Stimulated activated CD4-positive, alpha-beta T cell treated with anti-CD3 and anti-CD28 coated beads, TNF-alpha, amount 100 ng/mL, for 48 hours (primary cell): ENCODE measurements at places on chromosomes 4 and X.

DNA sequence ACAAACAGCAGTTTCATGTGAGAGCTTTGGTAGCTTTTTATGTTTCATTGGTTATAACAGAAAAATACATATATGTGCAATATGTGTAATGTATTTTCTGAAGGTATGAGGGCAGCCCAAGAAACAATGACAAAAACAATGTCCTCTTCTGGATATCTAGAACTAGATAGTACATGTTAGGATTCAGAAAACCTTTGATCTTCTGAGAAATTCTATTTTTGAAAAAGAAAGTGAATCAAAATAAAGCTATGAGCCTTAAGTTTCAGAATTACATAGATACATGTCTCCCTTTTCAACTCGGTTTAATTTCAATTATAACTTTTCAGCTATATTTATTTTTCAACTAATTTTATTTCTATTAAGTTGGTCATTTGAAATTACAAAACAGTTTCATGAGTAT is 131.9 kb downstream of the REELD1 start:
- no peak for DNase-seq

GRCh38 chr4:26574563-26574962 is 9.3 kb upstream of the TBC1D19 start:
- DNase-seq, result no peak

DNA sequence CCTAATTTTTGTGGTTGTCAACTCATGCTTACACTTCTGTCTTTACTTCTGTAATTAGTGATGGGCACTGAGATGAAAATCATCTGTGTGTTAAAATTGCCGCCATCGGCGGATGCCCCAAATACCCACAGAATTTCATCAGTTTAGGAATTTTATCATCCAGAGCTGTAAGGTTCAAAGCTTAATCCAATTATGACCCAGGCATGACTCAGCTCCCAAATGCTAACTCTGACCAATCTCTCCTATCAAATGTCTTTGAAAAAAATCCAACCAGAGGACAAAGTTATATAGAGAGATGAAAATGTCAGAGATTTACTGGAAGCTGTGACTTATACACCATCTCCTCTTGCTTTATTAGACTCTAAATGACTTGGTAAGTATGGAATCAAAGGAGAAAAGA is 1048.7 kb upstream of the PRKX start:
- no peak for DNase-seq

GRCh38 chr4:130985371-130985770 is 1889.4 kb downstream of the C4orf33 start:
- DNase-seq, result no peak

GRCh38 chrX:3962511-3963311 is 249.3 kb upstream of the PRKX start:
- DNase-seq, result no peak

DNA sequence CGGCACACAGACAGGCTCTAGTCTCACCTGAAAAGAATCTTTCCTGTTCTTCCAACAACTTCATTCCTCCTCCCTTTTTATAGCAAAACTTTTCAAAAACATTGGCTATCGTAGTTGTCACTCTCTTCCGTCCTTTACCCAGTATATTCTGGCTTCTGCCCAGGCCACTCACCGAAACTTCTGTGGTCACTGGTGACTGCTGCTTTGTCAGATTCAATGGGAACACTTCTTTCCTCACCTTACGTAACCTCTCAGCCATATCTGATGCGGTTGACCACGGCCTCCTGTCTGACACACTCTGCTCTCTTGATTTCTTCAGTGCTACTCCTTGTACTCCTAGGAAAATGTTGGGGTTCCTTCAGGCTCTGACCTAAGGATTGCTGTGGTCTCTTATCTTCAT is 9.2 kb upstream of the RNF150 start:
- no peak for DNase-seq

DNA sequence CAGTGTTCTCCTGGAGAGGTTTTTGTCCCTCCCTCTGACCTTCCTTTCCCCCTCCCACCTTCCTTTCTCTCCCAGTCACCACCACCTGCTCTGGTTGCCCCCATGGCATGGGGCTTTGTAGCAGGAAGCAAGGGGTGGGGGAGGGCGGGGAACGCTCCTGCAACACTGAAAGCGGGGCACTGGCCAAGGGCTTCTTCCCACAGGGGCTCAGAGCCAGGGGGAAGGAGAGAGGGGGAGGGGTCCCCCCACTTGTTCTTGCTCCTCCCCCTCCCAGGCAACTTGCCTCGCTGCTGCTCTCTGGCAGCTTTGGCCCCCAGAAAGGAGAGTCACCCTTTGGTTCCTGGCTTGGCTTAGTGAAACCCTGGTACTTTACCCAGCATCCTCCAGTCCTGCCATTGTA is 48.4 kb downstream of the BCORL1 start:
- no peak for DNase-seq

GRCh38 chr4:46124773-46125413 is 1.0 kb upstream of the GABRG1 start:
- no peak for DNase-seq

DNA sequence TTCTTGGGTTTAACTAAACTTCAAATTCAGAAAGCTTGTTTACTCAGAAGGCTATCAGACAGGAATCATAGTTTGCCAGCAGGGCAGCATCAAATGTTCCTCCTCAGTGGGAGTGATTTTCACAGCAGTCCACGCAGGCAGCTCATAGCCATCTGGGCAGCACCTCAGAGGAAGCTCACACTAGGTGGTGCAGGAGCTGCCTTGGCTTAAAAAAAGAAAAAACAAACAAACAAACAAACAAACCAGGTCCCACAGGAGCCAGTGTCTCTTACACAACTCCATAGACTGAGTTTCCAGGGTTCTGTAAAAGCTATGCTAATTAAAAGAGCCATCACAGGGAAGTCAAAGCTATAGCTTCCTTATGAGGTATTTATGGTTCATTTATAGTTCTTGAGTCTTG is 10.5 kb upstream of the KLHL5 start:
- DNase-seq, result no peak

GRCh38 chrX:57669961-57670360 is 10.1 kb downstream of the NLRP2B start:
- no peak for DNase-seq

GRCh38 chr4:124710911-124711310 is 1.6 kb downstream of the ANKRD50 start:
- DNase-seq, result no peak

- peak; percentile 14 for DNase-seq
Observed at GRCh38 chrX:73214426-73215094, at the start of gene NAP1L2. NAP1L2 (minus strand) TSS chrX:73214851; CDS start chrX:73214492, 359 bp downstream.

GRCh38 chr4:173294444-173294843 is 39.7 kb downstream of the HMGB2 start:
- no peak for DNase-seq

DNA sequence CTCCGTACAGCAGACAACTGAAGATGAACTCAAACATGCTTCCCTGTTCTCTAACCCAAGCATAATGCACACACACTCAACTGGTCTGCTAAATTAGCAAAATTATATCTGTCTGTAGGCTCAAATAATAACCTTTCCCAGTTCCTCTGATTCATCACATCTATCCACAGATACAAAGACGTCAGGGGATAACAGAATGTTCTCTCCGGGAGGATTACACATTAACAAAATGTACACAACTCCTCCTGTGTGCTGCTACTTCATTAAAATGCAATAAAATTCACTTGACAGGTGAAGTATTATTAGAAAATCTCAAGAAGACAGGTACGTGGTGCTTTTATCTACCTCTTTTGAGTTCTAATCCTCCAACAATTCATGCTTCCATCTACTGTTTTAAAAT is 57.4 kb downstream of the FAT1 start:
- no peak for DNase-seq

DNA sequence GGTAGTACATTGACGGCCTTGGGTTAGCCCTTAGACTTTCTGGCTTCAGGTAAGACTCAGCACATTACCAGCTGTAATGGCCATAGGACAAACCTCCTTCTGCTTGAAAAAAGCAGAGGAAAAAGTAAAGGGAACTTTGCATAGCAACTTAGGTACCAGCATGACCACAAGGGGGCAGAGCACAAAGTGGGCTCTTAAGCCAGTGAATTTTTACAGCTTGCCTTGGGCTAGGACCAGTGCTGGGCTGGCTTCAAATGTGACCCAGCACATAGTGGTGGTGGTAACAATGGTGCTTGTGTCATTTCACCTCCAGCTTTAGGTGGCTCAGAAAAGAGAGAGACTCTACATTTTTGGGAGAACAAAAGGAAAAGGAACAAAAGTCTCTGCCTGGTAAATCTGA is 66.1 kb downstream of the KLHL4 start:
- peak; percentile 5 for DNase-seq

GRCh38 chr4:113636877-113637276 is 124.7 kb downstream of the CAMK2D start:
- no peak for DNase-seq

GRCh38 chr4:150131581-150132228 is 53.5 kb downstream of the DCLK2 start:
- no peak for DNase-seq

- DNase-seq, result peak; percentile 68
Observed at GRCh38 chrX:40174001-40174853, 76.5 kb upstream of the BCOR start.

- DNase-seq, result no peak
Observed at GRCh38 chrX:21408307-21408706, 34.1 kb downstream of the CNKSR2 start.

DNA sequence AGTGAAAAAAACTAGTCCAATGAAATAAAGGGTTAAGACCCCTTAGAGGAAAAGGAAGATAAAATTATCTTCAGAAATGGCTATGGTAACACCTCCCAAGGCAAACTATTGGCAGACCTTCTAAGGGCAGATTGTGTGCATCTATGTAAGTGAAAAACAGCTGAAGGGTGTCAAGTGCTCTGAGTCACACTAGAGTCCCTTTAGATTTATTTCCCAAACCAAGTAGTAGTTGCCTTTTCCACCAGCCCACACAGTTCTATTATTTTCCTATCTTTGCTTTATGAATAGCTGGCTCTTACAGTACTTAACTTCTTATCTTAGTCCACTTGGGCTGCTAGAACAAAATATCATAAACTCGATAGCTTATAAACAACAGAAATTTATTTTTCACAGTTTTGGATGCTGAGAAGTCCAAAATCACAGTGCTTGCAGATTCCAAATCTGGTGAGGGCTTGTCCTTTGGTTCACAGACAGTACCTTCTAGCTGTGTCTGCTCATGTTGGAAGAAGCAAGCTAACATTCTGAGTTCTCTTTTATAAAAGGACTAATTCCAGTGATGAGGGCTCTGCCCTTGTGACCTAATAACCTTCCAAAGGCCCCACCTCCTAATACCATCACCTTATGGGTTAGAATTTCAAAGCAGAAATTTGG is 143.6 kb downstream of the GRID2 start:
- no peak for DNase-seq

GRCh38 chrX:4451591-4451990 is 738.1 kb upstream of the PRKX start:
- no peak for DNase-seq

DNA sequence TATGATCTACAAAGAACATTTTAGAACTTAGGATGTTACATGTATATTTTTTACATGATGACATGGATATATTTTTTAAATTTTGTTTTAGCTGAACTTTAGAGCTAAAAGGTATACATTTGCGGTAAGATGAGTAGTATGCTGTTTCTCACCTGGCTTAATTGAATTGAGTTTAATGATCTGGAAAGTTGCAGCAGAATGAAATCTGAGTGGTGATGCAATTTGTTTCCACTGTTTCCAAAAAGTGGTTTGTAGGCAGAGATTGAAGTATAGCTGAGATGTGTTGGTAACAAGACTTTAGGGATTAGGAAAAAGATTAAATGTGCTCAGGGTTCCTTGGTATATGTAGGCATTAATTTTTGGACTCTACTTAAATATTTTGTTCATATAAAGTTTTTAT is 68.1 kb downstream of the HPF1 start:
- no peak for DNase-seq

- no peak for DNase-seq
Observed at GRCh38 chr4:136918772-136919171, 613.5 kb downstream of the PCDH18 start.

DNA sequence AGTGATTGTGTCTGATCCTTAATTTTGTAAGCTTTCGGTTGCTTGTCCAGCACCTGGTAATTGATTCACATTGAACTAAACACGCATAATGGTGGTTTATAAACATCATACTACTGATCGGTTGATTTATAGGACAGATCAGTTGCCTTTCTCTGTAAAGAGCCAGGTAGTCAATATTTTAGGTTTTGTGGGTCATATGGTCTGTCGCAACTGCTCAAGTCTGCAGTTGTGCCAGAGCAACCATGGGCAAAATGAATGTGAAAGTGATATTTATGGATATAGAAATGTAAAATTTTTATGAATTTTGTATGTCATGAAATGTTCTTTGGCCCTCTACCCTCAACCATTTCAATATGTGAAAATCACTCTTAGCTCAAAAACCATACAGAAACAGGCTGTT is 8.9 kb downstream of the JADE1 start:
- DNase-seq, result no peak

DNA sequence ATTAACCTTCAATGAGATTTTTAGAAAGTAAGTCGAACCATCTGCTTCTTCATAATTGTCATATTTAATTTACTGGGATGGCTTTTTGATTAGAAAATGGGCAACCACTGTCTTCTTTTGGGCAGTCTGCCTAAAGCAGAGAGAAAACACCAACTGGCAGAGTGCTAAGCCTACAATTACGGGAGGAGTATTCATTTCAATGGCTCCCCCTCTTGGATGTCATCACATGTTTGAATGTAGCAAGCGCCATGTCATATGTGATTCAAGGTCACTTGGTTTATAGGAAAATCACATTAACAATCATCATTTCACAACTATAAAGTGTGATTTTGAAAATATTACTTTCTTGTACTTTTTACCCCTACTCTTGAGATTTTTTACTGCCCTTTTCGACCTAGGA is 261.9 kb downstream of the FRMPD4 start:
- DNase-seq, result no peak

GRCh38 chrX:1391707-1392375 is at the start of gene SLC25A6:
SLC25A6 (minus strand) TSS chrX:1392113; CDS start chrX:1392009, 104 bp downstream.
- DNase-seq, result peak; percentile 99

DNA sequence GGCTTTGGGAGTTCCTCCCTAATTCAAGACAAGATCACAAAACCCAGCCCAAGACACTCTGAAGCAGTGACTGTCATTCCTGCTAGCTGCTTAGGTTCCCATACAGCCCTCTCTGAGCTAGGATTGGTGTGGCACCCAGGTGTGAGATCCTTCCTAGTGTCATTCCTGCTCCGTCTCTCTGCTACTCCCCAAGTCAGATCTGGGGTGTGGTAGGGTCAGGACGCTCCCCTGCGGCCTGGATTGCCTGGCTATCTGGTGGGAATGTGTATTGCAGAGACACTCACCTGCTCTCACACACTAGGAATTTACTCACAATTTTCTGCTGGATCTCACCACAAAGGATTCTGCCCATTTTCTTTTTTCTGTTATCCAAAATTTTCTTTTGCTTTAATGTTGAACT is 560.8 kb upstream of the ATOH1 start:
- no peak for DNase-seq

DNA sequence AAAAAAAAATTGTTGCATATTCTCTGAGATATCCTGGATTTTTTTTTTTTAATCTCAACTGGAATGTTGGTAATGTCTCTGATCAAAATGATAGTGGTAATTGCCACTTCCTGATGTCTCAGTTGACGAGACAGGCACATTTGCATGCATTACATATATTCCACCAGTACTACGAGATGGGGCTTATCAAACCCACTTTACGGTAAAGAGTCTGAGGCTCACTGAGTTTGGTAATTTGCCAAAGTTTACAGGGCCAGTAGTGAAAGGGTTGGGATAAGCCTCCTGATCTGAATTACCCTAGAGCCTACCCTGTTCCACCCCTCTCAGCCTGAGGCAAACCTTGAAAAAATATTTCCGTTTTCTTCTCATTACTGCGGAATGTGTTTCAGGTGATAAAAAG is 5.3 kb downstream of the MAGEB2 start:
- no peak for DNase-seq

- no peak for DNase-seq
Observed at GRCh38 chrX:150959557-150959956, 23.6 kb upstream of the HMGB3 start.

GRCh38 chr4:85151371-85151770 is 184.9 kb upstream of the WDFY3 start:
- no peak for DNase-seq
